Stimulated activated CD8-positive, alpha-beta memory T cell treated with anti-CD3 and anti-CD28 coated beads, Interleukin-15, amount 100 ng/mL, for 48 hours (primary cell): ENCODE measurements at places on chromosomes 11 and 22.

DNA sequence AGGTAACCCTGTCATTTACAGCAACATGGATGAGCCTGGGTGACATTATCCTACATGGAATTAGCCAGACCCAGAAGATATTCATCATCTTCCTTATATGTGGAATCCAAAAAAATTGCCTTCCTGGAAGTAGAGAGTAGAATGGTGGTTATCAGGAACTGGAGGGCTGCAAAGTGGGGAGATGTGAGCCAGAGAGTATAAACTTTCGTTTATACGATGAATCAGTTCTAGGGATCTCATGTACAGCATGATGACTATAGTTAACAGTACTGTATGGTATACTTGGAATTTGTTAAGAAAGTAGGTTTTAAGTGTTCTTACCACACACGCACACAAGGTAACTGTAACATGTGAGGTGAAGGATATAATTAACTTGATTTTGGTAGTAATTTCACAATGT lies 79.1 kb downstream of the TBC1D22A start:
- no peak for DNase-seq

DNA sequence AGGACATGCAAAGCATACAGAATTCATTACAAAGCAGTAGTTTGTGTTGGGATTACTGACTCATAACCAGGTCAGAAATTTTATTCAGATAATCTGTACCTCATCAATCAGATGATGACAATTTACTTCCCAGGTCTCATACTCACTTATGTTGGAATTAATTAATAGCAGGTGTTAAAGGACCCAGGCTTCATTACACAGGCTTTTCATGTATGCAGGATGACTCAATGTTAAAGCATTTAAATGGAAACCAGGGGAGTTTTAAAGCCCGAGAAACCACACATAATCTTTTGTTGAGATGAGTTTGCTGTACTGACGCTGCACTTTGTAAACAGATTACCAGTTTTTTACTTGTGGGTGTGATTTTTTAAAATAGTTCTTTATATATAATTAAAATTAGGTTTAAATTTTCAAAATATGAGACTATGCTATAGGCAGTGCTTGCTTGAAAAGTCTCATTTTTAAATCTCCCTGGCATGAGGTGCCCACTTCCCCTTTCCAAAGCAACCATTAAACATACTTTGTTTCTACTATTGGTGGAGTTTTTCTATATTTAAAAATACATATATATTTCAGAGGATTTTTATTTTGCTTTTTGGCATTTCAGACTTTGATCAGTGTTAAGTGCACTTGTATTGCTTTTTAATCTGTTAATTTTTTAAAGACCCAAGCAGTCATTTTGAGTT lies 41.0 kb downstream of the CEP57 start:
- no peak for DNase-seq

DNA sequence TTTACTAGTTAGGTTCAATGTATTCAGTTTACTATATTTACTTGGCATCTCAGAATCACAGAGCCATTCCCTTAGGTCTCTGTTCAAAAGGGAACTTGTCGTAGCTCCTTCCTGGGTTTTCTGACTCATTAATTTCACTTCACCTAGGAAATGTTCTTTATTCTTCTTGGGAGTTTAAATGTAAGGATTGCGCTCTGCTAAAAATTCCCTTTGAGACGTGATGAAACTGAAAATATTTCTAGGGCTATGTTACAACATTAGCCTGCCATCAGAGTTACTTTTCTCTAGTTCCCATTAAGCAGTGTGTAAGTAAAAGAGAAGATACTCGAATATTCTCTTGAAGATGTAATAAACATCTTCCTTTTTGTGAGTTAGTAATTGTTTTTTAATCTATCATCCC lies 209.5 kb downstream of the CASP12 start:
- no peak for DNase-seq

DNA sequence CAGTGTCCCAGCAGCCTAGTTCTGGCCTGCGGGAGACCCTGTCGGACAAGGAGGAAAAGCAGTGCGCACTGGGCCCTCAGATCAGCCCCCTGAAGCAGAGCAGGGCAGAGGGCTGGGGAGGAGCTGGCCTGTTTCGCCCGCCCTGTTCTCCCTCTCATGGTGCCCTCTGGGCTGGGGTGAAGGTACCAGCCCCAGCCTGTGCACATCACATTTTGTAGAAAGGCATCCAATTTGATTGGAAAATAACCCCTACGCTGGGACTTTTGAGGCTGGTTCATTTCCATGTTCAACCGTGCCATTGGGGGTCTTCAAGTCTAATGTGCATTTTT lies 832 bp upstream of the NAP1L4 start:
- no peak for DNase-seq

DNA sequence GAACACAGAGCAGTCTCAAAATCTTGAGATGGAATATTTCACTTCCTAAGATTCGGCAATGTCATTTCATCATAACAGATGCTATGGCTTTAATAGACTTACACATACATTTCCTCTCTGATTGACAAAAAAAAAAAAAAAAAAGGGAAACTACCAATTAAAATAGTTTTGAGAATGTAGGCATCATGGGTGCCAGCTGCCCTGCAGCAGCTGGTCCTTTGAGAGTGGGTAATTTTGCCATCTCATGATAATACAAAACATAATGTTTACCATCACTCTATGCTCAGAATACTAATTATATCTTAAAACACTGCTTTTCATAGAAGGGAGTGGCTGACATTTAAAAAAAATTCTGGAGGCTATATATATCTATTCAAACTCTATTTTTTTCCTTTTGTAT lies 775.6 kb upstream of the CCDC90B start:
- DNase-seq = no peak

GRCh38 chr11:68683536-68684384 lies 584 bp upstream of the GAL start:
- no peak for DNase-seq

DNA sequence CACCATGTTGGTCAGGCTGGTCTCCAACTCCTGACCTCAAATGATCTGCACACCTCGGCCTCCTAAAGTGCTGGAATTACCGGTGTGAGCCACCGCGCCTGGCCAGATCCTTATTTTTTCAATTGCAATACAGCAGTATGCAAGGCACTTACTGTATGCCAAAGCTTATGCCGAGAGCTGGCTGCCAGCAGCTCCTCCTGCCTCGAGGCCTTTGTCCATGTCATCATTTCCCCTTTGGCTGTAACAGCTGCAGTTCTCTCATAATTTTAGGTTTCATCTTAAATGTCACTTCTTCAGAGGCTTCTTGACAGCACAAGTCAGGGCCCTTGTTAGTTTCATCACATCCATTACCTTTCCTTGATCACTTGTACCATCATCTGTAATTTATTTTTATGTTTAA lies 1.5 kb upstream of the SREBF2 start:
- DNase-seq = no peak

- no peak for DNase-seq
Measured at GRCh38 chr11:78651136-78651775, 76.6 kb upstream of the NARS2 start.

GRCh38 chr11:126732981-126733380 lies 267.6 kb downstream of the KIRREL3 start:
- no peak for DNase-seq

GRCh38 chr11:125084057-125084416 lies 20.9 kb downstream of the SLC37A2 start:
- DNase-seq = no peak

DNA sequence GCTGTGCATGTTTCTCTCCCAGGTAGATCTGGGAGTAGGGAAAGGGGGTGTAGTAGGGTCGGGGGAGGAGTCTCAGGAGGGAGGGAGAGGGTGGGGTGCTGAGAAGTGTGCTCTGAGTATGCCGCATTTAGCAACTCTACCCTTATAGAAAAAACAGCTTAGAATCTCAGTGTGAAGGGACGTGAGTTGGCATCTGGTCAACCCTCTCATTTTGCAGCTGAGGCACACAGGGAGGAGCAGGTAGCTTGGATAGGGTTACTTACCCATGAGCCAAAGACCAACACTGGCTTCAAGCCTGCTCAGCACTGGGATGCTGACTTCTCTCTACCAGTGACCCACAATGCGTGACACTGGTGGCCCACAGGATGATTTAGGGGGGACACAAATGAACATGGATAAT lies 95.9 kb downstream of the FBXO7 start:
- no peak for DNase-seq

GRCh38 chr11:63012430-63012829 lies 3.2 kb downstream of the SLC22A8 start:
- no peak for DNase-seq

- DNase-seq = no peak
Measured at GRCh38 chr11:118239509-118240205, 12.5 kb downstream of the MPZL3 start.

DNA sequence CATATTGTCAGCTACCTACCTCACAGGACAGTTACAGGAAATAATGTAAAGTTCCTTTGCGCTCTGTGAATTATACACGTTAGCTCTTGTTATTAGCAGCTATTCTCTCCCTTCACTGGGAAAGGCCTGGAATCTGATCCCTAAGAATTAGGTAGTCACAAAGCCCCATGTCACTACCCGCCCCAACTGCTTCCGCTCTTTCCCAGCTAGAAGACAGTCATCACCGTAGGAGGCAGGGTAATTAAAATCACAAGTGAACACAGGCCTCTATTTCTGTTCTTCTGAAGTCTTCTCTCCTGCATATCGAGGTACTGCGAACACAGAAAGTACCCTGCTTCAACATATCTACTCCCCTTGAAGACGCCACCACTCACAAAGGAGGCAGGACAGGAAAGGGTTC lies 12.6 kb upstream of the AHNAK start:
- no peak for DNase-seq

GRCh38 chr11:135036488-135037297 lies 624.7 kb upstream of the B3GAT1 start:
- no peak for DNase-seq

- no peak for DNase-seq
Measured at GRCh38 chr22:37328017-37328416, 45.7 kb downstream of the CYTH4 start.

DNA sequence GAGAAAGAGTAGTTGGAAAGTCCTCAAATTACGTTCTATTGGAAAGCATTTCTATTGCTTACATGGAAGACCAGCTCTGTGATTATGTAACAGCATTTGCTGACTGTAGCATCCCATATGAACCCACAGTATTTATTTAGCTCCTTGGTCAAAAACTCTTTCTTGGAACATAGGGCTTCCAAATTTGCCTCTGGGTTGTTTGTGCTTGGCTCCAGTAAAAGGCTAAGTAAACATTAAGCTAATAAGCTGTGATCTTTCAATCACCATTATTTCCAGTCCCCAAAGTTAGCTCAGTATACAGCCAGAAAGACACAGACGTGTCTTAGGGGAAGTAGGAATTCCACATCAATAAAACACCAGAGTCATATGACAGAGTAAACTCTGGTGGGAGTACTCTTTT lies 668.8 kb downstream of the DLG2 start:
- DNase-seq = no peak

DNA sequence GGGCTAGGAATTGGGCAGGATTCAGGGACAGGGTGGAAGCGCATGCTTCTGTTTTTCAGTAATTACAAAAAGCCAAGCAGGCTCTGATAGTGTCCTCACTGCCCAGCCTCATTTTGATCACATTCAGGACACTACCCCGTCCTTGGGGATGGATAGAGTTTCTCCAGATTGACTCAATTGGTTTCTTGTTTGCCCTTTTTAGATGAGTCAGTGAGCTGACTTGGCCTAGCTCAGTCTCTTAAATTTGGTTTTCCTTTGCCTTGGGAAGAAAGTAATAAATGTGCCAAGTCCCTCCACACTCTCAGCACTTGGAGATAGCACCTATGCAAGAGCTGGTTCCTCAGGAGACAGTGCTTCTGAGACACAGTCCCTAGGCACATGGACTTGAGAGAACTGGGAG lies 25.5 kb downstream of the DKK3 start:
- no peak for DNase-seq

DNA sequence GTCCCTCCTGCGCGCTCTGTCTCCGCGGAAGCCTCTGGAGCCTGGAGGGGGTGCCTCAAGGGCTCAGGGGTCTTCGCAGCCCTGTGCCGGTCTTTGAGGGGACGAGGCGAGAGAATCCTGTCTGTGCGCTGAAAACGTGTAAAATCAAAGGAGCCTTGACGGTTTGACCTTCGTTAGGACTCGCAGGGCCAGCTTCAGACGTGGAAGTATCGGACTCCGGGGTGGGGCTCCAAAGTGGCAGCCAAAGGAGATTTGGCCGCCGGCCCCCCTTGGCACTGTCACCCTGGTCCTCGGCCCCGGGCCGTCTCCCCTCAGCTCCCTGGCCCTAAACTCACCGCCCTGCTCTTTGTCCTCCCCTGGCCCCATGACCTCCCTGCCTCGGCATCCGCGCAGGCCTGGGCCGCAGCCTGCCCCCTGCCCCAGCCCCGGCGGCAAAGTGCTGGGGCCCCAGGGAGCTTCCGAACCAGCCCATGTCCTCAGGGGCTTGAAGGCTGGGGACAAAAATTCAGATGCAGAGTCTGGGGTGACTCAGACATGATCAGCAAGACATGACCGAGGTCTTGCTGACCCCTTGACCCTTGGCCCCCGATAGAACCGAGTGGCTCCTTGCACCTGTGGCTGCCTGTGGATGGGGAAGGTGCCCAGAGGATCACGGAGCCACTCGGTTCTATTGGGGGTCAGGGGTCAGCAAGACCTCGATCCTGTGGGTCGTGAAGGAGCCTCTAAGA lies 6.9 kb upstream of the PHRF1 start:
- DNase-seq = no peak

DNA sequence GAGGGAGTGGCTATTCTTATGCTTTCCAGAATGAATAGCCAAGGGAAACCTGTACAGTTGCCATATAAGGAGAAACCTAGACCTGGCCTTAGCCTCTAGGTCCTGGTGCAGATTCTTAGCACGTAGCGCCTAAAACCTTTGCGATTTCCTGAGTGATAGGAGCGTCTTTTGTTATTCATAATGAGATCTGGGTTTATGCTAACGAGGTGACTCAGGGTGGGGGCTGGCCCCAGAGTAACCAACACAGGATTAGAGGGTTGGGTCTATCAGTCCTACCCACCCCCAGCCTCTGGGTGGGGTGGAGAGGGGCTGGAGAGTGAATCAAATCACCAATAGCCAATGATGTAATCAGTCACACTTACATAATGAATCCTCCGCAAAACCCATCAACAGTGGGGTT lies 73.4 kb upstream of the PARVG start:
- no peak for DNase-seq
